Erythroblast (primary cell): ENCODE measurements at places on chromosomes 3 and 15.

DNA sequence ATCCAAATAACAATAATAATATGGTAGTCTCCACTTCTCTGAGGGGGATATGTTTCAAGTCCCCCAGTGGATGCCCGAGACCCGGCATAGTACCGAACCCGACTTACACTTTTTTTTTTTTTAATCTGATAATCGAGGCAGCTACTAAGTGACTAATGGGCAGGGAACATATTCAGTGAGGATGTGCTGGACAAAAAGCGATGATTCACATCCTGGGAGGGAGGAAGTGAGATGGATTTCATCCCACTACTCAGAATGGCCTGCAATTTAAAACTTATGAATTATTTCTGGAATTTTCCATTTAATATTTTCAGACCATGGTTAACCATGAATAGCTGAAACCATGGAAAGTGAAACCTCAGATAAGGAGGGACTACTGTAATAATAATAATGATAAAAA is 49.5 kb upstream of the SELENOK start:
- DNase-seq, result no peak

DNA sequence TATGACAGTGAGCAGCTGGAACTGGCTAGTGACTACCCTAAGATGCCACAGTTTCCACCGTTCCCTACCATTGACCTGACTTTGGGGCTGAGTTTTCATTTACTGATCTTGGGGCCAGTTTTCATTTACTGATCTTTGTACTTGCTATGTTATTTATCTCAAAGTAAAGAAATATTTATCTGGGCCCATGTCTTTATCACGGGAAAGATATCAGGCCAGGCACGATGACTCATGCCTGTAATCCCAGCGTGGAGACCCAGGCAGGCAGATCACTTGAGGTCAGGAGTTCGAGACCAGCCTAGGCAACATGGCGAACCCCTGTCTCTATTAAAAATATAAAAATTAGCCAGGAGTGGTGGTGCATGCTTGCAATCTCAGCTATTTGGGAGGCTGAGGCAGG is 83.5 kb downstream of the EOMES start:
- DNase-seq, result no peak

GRCh38 chr3:128404276-128405068 is 62.2 kb downstream of the DNAJB8 start:
- no peak for DNase-seq

- DNase-seq, result no peak
Measured at GRCh38 chr3:66297900-66298299, 77.1 kb downstream of the SLC25A26 start.

DNA sequence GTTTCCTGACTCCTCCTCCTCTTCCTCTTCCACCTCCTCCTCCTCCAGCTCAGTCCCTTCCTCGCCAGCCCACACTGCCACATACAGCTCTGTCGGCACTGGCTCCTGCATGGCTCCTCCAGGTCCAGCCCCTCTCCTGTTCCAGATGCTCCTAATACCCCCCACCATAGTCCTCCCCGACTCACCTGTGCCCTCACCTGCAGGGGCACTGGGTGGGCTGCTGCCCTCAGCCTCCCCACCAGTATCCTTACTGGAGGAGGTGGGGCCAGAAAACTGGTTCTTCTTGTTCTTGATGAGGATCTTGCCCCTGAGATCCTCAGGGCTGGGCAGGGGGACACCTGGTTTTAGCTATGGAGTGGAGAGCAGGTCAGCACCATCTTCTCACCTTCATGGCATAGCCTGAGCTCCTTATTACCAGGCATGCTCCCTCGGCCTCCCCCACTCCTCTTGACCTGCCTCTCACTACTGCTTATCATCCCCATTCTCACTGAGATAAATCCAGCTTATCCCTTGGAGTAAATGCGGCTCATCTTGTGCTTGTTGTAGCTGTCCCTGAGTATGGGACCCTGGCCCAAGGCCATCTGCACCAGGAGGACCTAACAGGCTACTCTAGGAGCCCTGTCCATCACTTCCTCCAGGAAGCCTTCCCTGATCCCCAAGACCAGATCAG is 11.0 kb downstream of the PLCB2 start:
- DNase-seq, result no peak

GRCh38 chr3:76307556-76307955 is 522.2 kb upstream of the ZNF717 start:
- DNase-seq, result no peak

DNA sequence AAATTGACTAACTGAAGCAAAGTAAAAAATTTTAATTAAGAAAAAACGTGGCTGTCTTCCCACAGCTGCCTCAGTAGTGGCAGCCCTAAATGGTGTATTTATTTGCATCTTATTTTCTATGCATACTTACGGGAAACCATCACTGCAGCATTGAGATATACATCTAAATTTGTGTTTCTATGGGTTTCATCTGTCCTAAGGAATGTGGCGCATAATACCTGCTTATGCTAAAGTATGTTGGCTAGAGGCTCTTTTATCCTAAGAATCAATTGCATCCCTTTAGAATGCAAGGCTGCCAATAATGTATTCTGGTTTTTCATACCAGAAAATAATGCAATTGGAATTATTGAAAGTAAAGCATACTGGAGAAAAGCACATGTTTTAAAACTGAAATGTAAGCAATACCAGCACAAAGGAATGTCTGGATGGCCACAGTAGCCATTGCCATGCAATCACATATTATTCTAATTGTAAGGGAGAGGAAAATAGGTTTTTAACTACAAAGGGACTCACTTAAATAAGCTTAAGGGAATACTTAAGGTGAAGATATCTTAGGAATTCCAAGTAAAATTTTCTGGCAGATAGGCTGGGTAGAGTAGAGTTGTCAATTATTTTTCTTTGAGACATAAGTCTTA is 834.5 kb upstream of the NECTIN3 start:
- DNase-seq, result no peak

- DNase-seq, result no peak
Measured at GRCh38 chr3:14153663-14154062, 24.7 kb downstream of the XPC start.

DNA sequence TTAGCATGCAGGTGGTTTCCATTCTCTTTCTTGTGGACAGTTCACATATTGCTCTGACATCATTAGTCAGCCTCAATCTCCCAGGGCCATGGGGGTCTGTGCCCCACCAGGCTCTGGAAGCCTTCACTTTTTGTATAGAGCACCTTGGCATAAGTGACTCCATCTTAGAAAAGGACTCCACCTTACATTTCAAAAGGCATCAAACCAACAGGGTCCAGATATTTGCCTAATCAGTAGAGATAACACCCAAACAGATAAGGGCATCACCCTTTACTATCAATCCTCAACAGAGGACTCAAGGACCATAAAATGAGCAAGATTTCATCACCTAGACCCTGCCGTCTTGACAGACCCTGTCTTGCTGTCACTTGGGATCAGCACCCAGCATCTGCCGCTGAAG is 35.7 kb upstream of the LCTL start:
- DNase-seq, result peak; percentile 76

GRCh38 chr3:189937302-189938127 is 183.2 kb downstream of the P3H2 start:
- no peak for DNase-seq

- DNase-seq, result no peak
Measured at GRCh38 chr3:63585927-63586326, 66.5 kb upstream of the SNTN start.

DNA sequence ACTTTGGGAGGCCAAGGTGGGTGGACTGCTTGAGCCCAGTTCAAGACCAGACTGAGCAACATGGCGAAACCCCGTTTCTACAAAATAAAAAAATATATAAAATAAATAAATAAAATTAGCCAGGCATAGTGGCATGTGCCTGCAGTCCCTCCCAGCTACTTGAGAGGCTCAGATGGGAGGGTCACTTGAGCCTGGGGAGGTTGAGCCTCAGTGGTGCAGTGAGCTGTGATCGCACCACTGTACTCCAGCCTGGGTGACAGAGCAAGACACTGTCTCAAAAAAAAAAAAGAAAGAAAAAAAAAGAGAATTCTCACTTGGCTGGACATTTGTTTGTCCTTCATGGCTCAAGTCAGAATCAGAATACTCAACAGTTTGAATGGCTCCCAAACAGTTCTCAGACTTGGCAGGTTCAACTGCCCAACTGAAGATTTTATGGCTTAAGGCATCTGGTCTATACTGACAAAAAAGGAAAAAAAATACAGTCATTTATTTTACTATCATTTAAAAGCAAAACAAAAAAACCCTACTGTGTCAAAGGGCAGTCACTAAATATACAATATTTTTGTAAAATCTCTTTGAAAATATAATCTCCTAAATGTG is 106.6 kb downstream of the FBXL22 start:
- no peak for DNase-seq

DNA sequence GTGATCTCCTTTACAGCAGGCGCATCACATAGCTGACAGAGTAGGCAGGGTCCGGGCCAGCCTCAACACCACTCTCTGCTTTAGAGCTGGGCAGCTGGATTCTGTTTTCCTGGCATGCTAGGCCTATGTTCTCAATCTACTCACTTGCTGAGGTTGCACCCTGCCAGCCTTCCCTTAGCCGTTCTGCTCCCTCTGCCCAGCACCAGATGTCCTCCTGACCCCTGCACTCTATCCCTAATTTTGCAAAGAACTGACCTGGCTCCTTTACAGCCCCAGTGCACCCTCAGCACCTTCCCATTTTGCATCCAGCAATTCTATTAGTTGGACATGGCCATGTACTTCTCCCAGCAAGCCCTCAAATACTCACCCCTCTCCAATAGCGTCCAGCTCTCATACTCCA is 371.6 kb upstream of the WNT5A start:
- no peak for DNase-seq

GRCh38 chr3:141746962-141747361 is 8.9 kb downstream of the RNF7 start:
- no peak for DNase-seq

DNA sequence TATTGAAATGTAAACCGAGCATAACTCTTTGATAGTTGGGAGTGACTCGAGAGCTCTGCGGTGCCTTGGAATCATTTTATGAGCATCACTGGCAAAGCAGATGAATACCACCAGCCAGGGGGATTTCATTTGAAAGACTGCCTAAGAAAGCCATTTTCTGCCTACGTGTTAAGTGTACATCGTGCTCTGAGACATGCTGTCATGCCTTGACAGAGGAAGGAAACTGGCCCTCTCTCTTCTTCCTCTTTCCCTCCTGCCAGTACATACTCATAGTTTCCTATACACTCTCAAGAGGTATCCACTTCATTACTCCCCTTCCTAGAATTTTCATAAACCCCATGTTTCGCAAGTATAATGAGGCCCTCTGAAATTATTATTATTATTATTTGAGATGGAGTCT is 8.8 kb downstream of the BCL2A1 start:
- no peak for DNase-seq

- no peak for DNase-seq
Measured at GRCh38 chr3:98699132-98699531, 64.0 kb upstream of the ST3GAL6 start.

DNA sequence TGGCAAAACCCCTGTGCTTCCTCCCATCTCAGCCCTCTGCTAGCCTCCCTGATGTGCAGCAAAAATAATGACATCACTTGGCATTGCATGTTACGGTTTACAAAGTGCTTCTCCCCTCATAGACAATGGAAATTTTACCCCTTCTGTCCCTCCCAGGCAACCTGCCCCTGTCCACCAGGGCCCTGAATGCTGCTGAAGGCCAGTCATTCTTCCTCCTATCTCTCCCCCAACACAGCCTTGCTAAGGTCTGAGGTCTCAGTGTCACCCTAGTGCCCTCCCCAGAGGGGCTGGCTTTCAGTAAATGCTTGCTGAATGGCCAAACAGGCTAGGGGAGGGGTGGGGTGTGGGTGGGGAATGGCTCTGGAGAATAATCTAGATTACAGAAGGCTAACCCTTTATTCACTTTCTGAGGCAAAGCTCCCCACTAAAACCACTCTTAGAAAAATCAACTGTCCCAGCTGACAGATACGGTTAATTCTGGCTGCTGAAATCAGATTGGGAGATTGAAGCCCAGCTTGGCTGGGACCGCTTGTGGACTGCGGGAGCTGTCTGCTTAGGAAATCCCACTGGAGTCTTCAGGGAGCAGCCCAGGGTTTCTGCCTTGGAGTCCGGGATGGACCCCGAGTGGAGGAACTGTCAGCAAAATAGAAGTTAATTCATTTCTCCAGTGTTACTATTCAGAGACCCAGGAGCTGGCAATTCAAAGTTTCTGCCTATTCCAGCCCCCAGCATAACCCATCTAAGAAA is 22.9 kb downstream of the ANP32A start:
- DNase-seq, result peak; percentile 85

DNA sequence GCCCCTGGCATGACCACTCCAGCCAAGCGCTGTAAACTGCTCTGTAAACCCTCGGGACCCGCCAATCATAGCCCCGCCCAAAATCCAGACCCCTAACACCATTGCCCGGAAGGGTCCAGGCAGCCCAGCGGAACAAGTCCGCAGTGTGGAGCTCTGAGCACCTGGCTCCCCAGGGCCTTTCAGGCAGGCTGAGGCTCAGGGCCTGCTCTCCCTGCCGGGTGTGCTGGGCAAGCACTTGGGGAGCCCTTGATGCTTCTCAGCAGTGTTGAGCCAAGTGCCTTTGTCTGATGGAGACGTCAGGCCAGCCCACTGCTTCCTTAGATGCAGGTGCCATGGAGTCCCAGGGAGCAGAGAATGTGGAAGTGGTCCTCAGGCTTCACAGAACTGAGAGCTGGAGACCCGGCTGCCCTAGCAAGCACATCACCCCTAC is 106.2 kb downstream of the TLE3 start:
- no peak for DNase-seq

GRCh38 chr3:184050217-184050847 is 2.5 kb upstream of the HTR3C start:
- no peak for DNase-seq

GRCh38 chr3:48765376-48765775 is 48.4 kb upstream of the IP6K2 start:
- DNase-seq, result no peak

DNA sequence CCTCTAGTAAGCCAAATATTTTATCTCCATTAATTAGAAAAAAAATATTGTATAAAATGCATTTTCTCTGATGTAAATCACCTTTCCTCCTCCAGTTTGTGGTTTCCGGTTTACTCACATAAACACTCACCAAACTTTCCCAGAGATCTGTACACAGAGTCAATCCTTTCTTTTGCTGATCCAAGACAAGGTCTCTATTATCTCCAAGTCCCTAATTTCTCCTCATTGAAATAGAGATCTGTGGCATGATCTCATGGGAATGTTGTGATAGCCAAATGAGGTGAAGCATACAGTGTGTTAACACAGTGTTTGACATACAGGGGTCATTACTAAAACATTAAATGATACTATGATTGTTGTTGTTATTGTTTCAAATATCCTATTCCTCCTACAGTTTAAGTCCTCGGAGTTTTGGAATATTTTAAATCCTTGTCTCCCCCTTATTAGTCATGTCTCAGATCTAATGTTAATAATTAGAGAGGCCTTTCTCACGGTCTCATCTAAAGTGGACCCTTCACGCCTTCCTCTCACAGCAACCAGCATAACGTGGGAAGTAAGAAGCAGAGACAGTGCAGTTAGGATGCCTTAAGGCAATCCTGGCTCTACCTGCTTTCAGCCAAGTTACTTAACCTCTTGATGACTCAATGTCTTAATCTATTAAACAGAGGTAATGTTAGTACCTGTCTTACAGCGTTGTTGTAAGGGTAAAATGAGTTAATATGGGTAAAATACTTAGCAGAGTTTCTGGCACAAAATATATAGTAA is 333.3 kb downstream of the GRM7 start:
- no peak for DNase-seq
